ENCODE measurements at places on chromosomes 2 and 18. TPM values are rescaled to one million over a fixed set of nuclear protein-coding genes. Genes with fewer than 3 reads are reported as not detected.

DNA sequence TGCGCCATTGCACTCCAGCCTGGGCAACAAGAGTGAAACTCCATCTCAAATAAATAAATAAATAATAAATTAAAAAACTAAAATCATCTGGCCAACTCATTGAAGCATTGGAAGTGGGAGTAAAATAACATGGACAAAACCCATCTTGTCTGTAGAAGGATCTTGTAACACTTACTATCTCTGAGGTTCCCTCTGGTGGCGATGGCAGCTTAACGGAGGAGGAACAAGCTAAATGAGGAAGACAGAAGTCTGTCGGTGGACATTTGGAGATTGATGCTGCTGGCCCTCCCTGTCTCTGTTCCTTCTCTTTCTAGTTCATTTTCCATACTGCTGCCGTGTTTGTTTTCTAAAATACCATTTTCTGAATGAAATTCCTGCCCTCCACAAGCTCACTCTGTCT lies 43.4 kb downstream of the ZCCHC2 start:
- DNase-seq, result no peak

CFLAR gene
- 49.2 TPM for polyA plus RNA-seq

STPG4 gene
- 0.74 TPM for polyA plus RNA-seq

DNA sequence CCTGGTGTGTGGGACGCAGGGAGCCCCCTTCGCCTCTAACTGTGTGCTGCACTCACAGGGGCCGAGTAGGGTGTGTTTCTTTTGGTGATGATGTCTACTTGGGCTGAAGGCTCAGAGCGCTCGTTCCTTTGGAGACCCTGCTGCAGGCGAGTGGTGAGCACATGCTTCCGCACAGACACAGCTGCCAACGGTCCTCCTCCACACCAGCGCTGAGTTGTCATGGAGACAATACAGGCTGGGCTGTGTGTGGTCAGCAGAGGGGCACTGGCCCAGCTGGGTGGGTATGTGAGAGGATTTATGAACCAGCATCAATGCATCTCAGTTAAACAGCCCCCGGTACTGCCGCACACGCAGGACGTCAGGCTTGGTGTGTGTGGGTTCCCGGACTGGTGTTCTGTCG lies 143.5 kb downstream of the SH3RF3 start:
- DNase-seq, result no peak

DNA sequence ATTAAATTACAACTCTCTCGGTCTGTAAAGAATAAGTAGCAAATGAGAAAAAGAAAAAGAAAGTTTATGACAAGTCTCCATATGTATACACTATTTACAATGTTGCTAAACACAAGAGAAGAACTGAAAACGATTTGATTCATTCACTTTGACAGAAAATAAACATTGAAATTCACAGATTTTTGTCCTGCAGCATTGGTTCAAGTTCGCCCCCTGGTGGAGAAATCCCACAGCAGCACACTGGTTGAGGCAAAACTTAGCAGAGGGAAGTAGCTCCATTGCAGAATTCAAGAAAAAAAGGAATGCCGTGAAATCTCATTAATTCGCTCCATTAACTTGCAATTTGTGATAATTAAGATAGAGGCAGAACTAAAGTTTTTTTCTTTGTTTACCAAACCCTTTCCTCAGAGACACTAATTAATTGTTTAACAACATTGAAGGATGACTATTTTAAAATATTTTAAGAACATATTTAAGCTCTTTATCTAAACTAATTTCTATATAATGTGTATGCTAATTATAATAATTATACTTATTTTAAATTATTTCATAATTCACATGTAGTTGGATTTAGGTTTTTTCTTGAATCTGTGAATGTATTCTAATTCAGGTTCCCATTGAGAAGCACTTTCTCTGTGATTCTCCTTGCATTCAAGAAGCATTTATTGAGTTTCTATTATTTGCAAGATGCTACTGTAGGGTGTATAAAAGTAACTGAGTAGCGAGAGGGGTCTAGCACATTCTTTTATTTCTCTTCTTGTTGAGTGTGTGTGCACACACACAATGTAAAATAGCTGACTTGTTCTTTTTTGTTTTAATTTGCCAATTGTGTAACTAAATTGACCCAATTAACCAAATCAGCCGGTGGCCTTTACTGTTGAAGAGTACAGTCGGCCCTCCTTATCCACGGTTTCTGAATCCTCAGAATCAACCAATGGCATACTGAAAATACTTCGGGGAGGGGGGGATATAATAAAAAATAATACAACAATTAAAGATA lies 74.1 kb downstream of the COL4A3 start:
- peak; percentile 71 for DNase-seq
